ENCODE measurements at places on chromosomes 3 and 15.
A peak's percentile ranks its signal among the peaks of the same experiment; 100 is the strongest.

GRCh38 chr15:73495181-73495580 is 52.2 kb downstream of the REC114 start:
- DNase-seq, result no peak

DNA sequence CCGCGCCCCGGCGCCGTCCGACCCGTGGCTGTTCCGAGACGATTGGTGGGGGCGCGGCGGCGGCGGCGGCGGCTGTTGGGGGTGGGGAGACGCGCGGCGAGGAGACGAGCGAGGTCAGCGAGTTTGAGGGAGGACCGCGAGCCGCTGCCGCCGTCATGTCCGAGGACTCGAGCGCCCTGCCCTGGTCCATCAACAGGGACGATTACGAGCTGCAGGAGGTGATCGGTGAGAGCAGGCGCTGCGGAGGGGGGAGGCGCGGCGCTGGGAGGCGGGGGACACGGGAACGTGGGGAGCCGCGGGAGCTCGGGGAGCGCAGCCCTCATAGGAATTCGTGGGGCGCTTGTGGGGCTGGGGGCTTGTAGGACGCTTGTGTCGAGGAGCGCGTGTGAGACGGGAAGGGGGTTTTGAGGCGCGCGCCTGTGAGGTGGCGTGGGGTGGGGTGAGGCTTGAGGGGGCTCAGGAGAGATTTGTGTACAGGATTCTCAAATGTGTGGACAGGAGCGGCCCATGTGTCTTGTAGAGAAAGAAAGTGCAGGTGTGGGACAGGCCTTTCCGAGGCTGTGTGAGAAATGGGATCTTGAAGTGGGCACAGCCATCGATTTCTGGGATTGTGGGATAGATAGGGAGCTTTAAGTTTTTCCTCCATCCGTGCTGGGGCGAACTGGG is 518 bp downstream of the OXSR1 start:
- peak; percentile 54 for DNase-seq

DNA sequence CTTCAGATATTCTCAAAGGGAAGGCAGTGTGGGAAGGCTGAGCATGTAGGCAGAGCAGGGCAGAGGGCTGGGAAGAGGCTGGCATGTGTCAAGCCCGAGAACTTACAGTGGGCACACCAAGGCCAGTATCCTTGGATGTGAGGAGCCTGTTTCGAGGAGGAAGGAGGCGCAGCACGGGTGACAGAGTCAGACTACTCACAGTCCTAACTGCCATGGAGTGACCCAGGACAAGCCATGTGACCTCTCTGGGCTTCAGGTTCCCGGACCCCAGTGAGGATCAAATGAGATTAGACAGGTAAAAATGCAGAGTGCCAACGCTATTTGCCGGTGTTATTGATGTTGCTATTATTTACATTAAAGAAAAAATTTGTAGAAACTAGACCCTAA is 65.3 kb downstream of the NSMCE3 start:
- no peak for DNase-seq

GRCh38 chr3:184526088-184526433 is 35.5 kb upstream of the EPHB3 start:
- DNase-seq, result peak; percentile 25

DNA sequence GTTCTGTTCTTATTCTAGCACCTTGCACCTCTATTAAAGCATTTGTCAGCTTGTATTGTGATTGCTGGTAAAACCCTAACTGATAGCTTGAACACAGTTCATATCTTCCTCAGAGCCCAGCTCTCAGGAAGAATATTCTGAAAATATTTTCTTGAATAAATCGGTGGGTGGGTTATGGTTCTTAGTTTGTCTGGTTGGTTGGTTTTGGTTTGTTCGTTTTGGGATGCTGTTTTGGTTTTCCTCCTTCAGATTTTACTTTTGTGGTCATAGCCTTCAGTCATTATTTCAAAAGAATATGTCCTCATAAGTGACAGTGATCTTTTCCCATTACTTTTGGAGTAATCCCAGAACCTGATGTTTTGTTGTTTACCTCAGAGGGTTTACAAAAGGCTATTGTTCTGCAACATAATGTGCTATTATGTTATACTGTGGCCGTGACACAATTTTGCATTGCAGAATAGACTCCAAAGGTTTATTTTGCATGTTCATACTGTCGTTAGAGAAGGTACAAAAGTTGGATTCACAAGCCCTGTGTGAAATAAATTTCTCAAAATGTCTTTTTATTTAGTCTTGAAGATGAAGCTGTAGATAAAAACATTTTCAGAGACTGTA is 2.7 kb upstream of the TMEM87A start:
- DNase-seq, result no peak

DNA sequence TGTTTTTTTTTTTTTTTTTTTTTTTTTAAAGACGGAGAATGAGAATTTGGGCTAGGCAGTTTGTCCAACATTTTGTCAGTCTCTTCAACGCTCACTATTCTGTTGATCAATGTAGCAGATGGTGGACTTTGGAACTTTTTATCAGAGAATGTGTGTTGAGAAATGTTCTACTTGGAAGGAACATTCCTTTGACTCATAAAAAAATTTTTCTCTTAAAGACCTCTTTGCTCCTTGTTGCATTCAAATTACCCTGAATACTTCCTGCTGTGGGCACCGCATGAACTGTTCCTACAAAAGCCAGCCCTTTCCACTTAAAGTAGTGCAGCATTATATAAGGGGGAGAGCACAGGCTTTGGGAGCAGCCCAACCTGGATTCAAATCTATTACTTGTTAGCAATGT is 182.9 kb downstream of the AKAP13 start:
- DNase-seq, result no peak

DNA sequence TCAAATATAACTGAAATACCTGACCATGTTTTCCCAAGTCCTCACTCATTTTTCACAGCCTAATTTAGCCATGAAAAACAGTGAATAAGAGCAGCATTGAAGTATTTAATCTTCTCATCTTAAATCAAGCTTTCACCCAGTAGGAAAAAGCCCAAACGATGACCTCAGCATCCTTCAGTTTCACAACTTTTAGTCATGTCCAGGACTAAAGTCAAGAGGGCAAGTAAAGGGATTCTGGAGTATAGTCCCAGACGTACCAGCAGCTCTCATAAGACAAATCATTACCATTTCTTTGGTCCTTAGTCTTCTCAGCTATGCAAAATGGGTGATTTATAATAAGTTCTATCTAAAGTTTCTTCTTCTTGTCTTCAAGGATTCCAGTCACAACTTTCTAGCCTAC is 237.3 kb downstream of the IL5RA start:
- DNase-seq, result no peak

GRCh38 chr3:46947546-46947901 is 29.0 kb downstream of the CCDC12 start:
- no peak for DNase-seq

DNA sequence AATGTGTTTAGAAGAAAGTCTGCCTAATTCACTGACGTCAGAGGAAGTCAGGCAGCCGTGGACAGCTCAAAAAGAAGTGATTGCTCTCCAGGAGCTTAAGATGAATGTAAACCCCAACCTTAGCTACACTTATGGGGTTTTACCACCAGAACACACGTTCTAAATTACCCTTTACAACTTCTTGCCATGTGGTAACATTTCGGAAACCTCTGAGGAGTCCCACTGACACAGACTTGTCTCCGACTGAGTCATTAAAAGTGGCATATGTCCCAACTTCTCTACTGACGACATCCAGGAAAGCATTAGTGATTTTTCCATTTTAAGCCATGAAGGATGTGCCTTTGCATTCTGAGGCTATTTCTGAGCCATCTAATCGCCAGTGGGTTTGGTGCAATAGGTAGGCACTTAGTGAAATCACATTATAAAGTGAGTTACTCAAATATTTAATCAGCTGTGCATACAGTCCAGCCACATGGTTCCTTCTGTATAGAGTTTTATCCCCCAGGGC is 32.4 kb downstream of the C2CD4A start:
- DNase-seq, result peak; percentile 72

- no peak for DNase-seq
Observed at GRCh38 chr15:63922261-63922904, 88.6 kb upstream of the HERC1 start.

DNA sequence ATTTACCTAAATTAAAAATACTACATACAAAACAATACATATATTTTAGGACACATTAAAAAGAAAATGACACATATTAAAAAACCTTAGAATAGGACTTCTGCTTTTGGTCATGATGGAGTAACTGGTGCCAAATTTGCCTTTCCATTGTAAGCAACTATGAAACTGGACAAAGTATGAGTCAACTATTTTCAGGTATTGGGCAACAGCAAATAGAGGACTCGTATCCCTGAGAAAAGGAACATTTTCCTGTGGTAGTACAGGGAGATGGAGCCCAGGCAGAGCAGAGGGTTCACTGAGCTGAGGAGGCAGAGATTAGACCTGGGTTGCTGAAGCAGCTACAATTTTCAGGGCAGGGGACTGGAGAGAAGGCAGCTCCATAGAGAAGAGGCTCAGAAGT is 14.7 kb downstream of the CCR1 start:
- peak; percentile 83 for DNase-seq

DNA sequence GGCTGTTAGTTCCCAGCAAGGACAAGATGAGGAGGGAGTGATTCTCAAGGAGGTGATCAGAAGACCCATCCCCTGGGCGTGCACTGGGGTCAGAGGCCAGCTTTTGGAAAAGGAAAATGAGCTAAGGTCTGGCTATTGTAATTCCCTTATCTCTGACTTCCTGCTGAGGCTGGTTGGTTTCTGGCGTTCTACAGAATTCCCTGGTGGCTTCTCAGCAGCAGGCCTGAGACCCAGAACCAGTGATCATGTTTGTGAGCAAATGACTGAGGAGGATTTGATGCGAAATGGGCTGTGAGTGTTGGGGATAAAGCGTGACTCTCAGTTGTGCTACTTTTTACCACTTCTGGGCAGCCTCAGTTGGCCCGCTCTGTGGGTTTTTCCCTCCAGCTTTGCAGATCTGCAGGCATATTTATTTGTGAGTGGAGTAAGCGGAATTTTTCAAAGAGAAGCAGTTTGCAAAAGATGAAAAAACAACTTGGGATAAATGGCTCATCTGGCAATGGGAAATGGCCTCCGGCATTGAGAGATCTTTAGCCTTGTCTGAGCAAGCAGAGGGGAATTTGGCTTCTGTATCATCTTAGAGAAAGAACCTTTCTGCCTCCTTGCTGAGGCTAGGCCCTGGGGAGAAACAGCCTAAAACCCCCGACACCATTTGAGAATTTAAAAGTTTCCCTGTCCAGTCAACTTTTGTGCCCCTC is 102.7 kb downstream of the SLCO3A1 start:
- DNase-seq, result no peak

- DNase-seq, result no peak
Observed at GRCh38 chr3:34256021-34256420, 457.6 kb downstream of the PDCD6IP start.

- DNase-seq, result no peak
Observed at GRCh38 chr3:177362626-177363025, 165.3 kb upstream of the TBL1XR1 start.

GRCh38 chr3:99960941-99961340 is 143.3 kb downstream of the CMSS1 start:
- no peak for DNase-seq

All from CD14-positive monocyte (primary cell).